Type B pancreatic cell (in vitro differentiated cells): ENCODE measurements at places on chromosomes 6 and 20.

DNA sequence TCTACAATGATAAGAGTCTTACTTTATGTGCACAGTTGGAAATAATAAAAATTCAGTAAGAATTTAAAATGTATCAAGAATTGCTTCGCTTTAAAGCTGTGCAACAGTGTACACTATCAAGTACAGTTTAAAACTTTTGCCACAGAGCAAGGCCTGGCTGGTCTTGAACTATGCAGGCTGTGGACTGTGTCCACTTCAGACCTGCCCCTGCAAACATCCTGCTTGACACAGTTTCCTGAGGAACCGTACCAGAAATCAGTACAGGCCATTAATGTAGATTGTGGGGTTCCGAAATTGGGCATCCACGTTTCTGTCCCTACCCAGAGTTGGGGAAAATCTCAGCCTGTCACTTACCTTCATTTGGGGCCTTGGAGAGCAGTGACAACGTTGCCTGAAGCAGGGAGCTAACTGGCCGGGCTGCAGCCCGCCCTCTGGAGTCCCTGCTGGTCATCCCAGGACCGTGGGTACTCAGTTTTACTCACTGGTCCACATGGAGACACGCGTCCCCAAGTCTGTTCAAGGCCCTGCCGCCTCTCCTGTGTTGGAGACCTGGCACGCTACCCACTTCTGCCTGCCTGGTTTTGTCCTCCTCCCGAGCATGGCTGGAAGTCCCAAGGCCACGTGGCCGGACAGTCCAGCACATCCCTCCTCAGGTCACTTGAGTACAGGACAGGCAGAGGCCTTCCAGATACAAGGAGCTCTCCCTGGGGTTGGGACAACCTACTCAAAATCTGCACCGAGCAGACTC is 8.4 kb downstream of the NINL start:
- no peak for DNase-seq

GRCh38 chr6:136251394-136251793 is 1.3 kb upstream of the MTFR2 start:
- no peak for DNase-seq

- no peak for DNase-seq
Observed at GRCh38 chr6:142184307-142184706, 37.2 kb downstream of the VTA1 start.

GRCh38 chr20:38060536-38060935 is 27.0 kb downstream of the RPRD1B start:
- no peak for DNase-seq

- no peak for DNase-seq
Observed at GRCh38 chr20:63964412-63964811, 5.3 kb downstream of the ZNF512B start.
